ENCODE measurements at places on chromosomes 1 and 21.

DNA sequence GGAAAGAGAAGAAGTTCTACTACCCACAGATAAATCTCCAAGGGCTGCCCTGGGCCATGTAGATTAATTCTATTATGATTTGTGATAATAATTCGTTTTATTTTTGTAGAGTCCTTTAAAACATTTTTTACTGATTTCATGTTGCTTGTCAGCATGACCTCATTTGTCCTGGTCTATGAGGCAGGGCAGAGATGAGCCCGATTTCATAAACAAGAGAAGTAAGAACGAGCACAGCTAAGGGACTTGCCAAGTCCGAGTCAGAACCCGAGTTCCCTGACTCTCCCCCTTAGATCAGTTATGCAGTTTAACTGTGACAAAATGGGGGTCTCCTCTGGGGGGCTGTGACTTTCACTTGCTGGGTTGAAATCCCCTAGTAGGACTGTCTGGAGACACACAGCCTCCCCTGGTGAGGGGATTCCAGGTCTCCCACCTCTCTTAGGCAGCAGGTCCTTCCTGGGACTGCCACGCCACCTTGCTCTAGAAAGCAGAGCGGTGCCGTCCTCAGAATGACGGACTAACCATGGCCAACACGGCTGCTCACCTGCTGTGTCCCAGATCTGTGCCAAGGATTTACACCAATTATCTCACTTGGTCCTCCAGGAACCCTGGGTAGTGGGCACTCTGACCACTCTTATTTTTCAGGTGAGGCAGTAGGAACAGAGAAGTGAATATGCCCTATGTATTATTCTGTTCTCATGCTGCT, 31.0 kb upstream of the SOX13 start:
- DNase-seq, result no peak

DNA sequence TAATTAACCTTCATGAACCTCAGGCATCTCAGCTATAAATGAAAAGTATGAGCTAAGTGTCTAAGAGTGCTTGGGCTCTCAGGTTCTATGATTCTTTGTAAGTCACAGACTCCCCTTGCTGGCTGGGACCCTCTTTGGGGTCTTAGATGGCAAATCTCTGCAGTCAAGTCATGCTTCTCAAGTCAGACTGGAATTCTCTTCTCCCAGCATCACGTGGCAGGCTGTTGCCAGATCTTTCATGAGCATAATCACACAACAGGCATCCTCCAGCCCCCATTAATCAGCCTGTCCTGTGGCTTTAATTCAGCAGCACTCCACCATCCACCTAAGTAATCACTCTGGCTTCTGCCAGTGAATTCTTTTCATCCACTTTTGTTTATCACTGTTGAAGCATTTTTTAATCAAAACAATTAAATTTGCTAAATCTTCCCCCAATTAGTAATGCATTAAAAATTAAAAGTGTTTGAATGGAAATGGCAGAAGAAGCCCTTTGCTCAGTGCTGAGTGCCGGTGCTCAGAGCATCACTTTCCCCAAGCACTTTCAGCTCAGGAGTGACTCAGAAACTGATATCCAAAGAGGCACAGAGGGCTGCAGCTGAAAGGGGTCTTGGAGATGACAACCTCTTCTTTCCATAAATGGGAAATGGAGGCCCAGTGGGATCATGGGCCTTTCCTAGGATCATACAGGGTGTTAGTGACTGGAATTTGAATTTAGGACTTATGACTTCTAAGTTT, 50.2 kb downstream of the C8A start:
- DNase-seq, result no peak

DNA sequence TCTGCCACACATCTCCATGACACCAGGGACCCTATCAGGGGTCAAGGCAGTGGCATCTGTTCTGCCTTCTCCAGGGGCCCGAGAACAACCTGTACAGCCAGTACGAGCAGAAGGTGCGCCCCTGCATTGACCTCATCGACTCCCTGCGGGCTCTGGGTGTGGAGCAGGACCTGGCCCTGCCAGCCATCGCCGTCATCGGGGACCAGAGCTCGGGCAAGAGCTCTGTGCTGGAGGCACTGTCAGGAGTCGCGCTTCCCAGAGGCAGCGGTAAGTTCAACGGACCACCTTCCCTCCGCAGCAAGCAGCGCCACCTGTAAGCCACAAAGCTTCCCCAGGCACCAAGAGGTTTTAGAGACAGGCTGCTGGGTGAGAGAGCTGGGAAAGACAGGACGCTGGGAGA, 15.9 kb downstream of the MX2 start:
- no peak for DNase-seq

DNA sequence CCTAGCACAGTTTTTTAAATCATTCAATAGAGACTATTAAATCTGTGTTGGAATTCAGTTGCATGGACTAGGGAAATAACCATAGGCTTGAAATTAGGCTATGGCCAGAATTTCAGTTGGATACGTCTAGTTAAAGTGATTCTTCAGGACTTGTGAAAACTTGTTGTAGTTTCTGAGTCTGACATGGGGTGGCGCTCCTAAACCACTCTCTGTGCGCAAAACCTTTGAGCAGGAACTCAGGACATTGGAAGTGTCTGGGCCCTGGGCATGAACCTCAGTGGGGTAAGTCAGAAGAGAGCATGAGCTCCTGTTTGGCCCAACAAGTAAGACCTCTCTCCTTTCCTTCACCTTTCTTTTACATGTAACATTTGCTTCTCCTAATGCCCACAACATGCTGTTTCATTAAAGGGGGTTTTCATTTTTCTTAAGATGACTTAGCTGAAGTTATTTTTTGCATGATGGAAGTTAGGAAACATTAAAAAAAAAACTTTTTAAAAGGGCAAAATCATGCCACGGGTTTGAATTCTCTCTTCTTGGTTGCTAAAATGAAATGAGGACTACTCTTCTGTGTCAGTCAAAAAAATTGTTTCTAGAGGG, 17.1 kb upstream of the CCDC190 start:
- peak; percentile 37 for DNase-seq
